ENCODE measurements at places on chromosomes 12 and 14.
A peak's percentile ranks its signal among the peaks of the same experiment; 100 is the strongest.

DNA sequence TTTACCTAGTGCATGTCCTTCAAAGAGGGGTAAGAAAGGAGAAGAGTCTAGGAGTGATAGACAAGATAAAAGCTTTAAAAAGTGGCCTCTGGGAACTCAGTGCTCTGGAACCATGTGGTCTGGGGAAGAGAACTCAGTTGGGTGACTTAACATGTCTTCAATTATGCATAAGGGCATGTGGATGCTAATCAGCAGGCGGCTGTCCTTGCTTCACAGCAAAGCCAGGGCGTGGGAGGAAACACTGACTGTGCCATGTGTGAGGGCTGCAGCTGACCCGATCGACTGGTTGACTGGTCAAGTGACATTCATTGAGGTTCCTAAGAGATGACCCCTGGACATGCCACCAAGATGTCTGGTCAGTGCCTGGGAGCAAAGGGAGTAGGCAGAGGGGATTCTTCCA lies 1053.8 kb downstream of the BCL11B start:
- no peak for DNase-seq

- no peak for DNase-seq
These were observed 195.8 kb downstream of the CALM1 start for GRCh38 chr14:90592655-90593054.

DNA sequence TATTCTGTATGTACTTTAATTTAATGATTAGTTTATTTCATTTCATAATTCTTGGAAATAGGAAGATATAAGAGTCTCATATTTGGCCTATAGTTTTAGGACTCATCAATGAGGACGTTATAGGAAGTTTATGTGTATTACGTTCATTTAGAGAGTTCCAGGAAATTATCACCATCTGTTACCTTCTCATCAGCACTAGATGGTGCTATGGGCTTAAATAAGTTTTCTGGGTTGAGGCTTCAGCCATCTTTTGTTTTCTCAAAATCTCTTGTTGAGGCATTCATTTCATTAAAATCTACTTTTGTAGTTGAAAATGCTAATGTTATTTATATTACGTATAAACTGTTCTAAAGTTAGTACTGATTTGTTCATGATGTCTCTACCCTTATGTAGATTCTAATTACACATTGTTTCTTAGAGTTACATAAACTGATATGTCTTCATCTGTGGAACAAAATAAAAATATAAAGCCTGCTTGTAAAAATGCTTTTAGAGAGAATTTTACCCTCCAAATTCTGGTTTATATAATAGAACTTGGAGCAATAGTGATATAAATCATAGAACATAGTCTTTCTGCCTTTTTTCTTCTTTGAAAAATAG lies 89.2 kb downstream of the CFAP54 start:
- no peak for DNase-seq

DNA sequence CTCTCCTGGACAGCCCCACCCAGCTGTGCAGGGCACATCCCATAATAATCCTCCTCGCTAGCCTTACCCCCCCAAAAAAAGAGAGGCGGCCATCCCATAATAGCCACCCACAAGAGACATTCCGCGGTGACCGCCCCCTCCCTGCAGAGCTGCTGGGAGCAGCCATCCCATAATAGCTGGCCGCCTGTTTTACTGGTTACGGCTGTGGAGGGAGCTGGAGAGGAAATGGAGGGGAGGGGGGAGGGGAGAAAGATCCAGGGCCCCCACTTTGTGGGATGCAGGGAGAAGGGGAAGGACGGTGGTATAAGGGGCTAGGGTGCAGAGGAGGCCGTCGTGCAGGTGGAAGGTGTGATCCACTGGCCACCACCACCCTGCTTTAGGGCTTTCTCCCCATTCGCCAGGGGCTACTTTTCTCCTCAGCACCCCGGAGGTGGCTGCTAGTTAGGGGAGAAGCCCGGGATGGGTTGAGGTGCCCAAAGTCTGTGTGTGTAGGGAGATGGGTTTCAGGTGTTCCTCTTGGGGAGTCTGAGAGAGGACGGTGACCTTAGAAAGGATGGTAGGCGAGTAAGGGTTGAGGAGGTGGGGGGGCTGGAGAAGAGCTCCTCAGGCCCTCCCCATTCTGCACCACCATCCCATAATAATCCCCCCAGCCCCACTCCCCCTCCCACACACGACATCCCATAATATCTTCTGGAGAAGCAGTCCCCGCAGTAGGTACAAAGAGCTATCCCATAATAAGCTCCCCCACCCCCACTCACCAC lies 6.0 kb upstream of the CHD4 start:
- DNase-seq = peak; percentile 90

DNA sequence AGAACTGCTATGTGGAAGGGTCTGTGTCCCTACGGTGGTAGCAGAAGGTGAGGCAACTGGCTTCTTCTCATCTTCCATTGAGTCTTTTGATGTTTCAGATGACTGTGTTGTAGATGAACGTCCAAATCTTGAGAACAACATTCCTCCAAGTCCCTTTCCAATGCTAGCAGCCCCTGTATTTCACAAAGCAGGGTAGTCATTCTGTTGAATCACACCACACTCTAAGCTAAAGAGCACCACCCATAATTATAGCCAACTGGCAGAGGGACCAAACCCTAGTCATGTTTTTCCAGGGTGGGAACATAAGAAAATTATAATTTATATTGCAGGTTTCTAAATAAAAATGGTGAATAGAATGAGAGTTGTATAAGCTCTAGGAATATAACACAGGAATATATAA lies 98.7 kb downstream of the DDHD1 start:
- DNase-seq = no peak

GRCh38 chr12:104372061-104372720 lies 68.7 kb downstream of the EID3 start:
- no peak for DNase-seq

DNA sequence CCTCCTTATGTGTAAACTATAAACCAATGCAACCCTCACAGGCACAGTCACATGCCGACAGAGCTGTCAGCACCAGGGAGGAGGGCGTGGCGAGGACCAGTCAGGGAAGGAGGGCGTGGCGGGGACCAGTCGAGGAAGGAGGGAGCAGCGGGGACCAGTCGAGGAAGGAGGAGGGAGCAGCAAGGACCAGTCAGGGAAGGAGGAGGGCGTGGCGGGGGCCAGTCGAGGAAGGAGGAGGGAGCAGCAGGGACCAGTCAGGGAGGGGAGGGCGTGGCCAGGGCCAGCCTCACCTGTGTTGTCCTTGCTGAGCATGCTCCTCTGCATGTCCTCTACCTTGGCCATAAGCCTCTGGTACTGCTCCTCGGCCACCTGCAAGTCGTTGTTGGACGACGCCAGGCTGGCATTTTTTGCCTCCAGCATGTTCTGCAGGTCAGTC lies 24.2 kb downstream of the GOLGA3 start:
- no peak for DNase-seq

DNA sequence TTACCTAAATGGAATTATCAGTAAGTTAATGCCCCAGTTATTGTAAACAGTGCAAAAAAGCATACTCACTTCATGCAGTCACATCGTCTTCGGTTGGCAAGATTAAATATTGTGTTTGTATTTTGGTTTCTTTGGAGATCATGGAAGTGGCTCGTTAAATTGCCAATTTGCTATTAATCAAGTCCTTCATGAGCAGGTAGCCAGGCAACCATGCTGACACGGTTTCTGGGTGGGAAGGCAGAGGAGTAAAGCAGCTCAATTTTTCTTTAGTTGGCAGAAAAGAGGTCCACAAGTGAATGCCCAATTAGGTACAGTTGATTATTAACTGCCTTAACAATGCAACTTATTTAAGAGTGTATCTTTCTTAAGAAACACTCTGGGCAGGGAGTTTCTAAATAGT lies 43.9 kb downstream of the PPP4R3A start:
- no peak for DNase-seq

GRCh38 chr12:59149995-59150642 lies 229.8 kb upstream of the LRIG3 start:
- no peak for DNase-seq

GRCh38 chr12:61490526-61491498 lies 769.4 kb upstream of the USP15 start:
- DNase-seq = no peak

GRCh38 chr12:56581418-56582145 lies 48.5 kb downstream of the BAZ2A start:
- DNase-seq = no peak

DNA sequence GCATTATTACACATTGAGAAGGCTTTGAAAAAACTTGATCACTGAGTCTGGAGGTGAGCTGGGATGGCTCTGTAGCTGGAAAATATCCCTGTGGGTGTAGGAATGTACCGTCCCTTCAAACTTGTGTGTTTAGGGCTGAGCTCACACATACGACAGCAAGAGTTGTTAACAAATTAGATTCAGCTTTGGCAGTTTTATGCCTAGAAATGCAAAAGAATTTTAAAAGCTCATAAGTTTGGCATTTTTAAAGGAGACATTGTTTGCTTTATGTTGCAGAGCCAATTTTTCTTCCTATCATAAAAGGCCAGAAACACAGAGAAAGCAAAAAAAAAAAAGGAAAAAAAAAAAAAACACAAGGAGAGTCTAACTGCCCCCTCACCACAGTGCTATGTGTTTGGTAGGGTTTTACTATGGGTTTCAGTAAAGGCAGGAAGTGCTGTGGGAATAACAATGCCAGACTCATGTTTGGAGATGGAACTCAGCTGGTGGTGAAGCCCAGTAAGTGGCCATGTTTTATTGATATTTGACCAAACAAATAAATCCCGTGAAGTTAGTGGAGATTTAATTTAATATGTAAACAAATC lies 78.4 kb downstream of the DAD1 start:
- no peak for DNase-seq

- DNase-seq = peak; percentile 17
These were observed 79.5 kb downstream of the PTPRB start for GRCh38 chr12:70557583-70558191.

- DNase-seq = no peak
These were observed 82.9 kb downstream of the ARF6 start for GRCh38 chr14:49975799-49976198.
